Frontal cortex (tissue), 4 donors: ENCODE measurements at places on chromosomes 4 and X. TPM values are rescaled to one million over a fixed set of nuclear protein-coding genes. Genes with fewer than 3 reads are reported as not detected.

Gene NCBP2L
- not detected for total RNA-seq

- DNase-seq: no peak
Measured at GRCh38 chrX:148069759-148070503, 88.8 kb downstream of the FMR1NB start.

Gene EMD
- total RNA-seq: 13.9 TPM

- DNase-seq: no peak
Measured at GRCh38 chr4:112947616-112948015, 101.8 kb upstream of the ANK2 start.

Gene NSG1
- 302 TPM for total RNA-seq

DNA sequence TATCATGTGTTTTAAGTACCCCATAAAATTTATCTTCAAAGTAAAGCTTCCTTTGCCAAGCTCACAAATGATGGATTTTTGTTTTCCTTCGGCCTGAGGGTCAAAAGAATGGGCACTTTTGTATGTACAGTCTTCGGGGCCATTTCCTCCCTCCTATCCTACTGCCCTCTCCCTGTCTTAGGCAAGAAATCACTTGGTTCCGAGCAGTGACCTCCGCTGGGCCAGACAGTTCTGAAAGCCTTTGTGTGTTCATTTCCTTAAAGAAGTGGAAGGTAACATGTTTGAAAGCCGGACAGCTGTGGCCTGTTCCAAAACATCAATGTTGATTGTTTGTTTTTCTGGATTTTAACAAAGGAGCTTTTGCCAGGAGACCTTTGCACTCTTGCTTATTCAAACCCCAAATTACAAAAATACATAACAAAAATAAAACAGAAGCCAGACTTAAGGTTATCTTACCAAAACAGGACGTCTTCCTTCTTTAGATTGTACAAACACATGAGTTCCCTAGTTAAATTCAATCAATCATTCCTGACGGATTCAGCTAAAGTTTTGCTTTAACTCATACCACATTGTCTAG is 110.6 kb upstream of the LIMCH1 start:
- no peak for DNase-seq

Gene FDCSP
- total RNA-seq: not detected

GRCh38 chr4:186587416-186588018 is 32.1 kb upstream of the MTNR1A start:
- DNase-seq: peak; percentile 48

Gene SPARCL1
- 48.9 TPM for total RNA-seq

Gene SYP
- 151 TPM for total RNA-seq

GRCh38 chrX:103398421-103398864 is 22.1 kb downstream of the BEX3 start:
- DNase-seq: no peak

Gene CXorf49
- not detected for total RNA-seq

GRCh38 chrX:30483996-30484395 is 93.6 kb downstream of the TASL start:
- DNase-seq: no peak

Gene MXD4
- 17.5 TPM for total RNA-seq

DNA sequence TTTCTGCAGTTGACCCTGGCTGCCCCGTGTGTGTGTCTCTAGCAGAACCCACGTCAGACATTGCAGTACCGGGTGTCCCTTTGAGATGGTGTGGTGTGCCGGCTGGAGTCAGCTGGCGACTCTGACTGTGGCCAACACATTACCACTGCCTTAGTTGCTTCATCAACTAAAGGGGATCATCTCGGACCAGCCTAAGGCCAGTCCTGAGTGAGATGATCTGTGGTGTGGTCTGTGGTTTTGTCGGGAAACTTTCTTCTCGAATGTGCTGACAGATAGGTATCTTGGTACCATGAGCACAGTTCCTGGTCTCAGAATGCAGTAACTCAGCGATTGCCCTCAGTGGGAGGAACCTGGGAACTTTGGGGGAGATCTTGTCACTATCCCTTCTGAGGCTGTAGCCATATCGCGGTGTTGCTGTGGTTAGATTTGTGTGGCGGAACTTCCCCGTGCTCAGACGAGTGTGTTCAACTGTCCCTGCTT is 15.8 kb downstream of the TBC1D14 start:
- DNase-seq: no peak

- no peak for DNase-seq
Measured at GRCh38 chrX:81278616-81279015, 76.7 kb downstream of the SH3BGRL start.

Gene SUPT20HL1
- total RNA-seq: not detected

DNA sequence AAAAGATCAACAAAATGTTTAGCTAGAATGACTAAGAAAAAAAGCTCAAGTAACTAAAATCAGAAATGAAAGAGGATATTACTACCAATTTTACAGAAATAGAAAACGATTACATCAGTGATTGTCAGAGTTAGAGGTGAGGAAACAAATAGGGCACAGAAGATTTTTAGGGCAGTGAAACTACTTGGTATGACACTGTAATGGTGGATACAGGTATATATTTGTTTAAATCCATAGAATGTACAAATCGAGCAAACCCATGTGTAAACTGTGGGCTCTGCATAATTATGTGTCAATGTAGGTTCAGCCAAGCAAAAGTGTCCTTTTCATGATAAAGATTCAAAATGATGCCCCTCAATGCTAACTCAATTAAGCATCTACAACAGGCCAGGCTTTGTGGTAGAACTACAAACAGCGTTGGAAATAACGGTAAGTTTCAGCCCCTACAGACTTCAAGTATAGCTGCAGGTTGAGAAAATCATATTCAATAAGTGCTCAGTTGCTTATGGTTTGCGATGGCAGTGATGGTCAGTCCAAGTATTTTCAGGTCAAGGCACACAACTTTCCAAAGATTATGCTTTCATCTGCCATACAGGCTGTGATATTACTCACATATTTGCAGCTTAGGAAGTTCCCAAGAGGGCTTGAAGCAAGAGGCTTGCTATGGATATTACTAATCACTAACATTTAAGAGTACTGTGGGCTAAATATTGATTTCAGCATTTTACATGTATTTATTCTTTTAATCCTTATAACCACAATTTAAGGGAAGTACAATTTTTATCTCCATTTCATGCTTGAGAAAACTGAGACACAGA is 158.6 kb downstream of the TET2 start:
- no peak for DNase-seq

Gene SERTM2
- under 0.01 TPM for total RNA-seq
